ENCODE measurements at places on chromosomes 12 and 14. TPM values are rescaled to one million over a fixed set of nuclear protein-coding genes. Genes with fewer than 3 reads are reported as not detected.

The CD4 gene
- total RNA-seq = 0.25 TPM

The OR4N5 gene
- total RNA-seq = not detected

The KCNJ8 gene
- 15.5 TPM for total RNA-seq

The RIMBP2 gene
- total RNA-seq = under 0.01 TPM

The HOXC5 gene
- not detected for total RNA-seq

The ERP27 gene
- not detected for total RNA-seq

The EAPP gene
- total RNA-seq = 40.1 TPM

The PAX9 gene
- under 0.01 TPM for total RNA-seq

The GLIPR1 gene
- 79.2 TPM for total RNA-seq

Measured in uterine smooth muscle cell (primary cell).